ENCODE measurements at places on chromosomes 4 and X. TPM values are rescaled to one million over a fixed set of nuclear protein-coding genes. Genes with fewer than 3 reads are reported as not detected.

PAGE1 gene
- not detected for total RNA-seq

CCSER1 gene
- total RNA-seq = 9.6 TPM

CNKSR2 gene
- 0.07 TPM for total RNA-seq

PHEX gene
- 1.7 TPM for total RNA-seq

SERTM2 gene
- total RNA-seq = not detected

SRPX gene
- total RNA-seq = 3.8 TPM

FNIP2 gene
- total RNA-seq = 15.4 TPM

MAGEA11 gene
- total RNA-seq = not detected

CT45A6 gene
- total RNA-seq = not detected

ERCC6L gene
- 0.07 TPM for total RNA-seq

ZNF630 gene
- 3.6 TPM for total RNA-seq

ZGRF1 gene
- total RNA-seq = 3.1 TPM

F11 gene
- total RNA-seq = not detected

MCF2 gene
- total RNA-seq = 0.34 TPM

RTL5 gene
- total RNA-seq = under 0.01 TPM

LINC00632 gene
- under 0.01 TPM for total RNA-seq

STARD8 gene
- total RNA-seq = 0.07 TPM

Data from nasal cavity respiratory epithelium epithelial cell of viscerocranial mucosa (primary cell).